Muscle of leg (tissue), 16 donors: ENCODE measurements at places on chromosomes 13 and 19. TPM values are rescaled to one million over a fixed set of nuclear protein-coding genes. Genes with fewer than 3 reads are reported as not detected.

The RUVBL2 gene
- polyA plus RNA-seq, result 67.4 TPM

The TTYH1 gene
- polyA plus RNA-seq, result 2.7 TPM

The ADGRE3 gene
- polyA plus RNA-seq, result not detected

The MRPS12 gene
- 20.6 TPM for polyA plus RNA-seq

The CEACAM7 gene
- not detected for polyA plus RNA-seq

The EGLN2 gene
- 48.7 TPM for polyA plus RNA-seq

The C19orf33 gene
- 2.7 TPM for polyA plus RNA-seq

GRCh38 chr13:42073683-42074082 is 25.2 kb downstream of the DGKH start:
- no peak for DNase-seq

DNA sequence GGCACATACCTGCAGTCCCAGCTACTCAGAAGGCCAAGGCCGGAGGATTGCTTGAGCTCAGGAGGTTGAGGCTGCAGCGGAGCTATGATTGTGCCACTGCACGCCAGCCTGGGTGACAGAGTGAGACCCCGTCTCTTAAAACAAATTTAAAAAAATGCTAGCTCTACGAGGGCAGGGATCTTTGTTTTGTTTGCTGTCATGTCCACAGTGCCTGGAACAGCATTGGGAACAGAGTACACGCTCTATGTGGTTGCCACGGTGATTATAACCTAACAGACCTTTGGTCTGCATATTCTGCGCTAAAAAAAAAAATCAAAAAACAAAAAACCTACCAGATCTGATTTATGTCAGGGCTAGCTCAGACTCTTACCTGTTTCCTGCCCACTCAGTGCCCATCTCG is 2.2 kb upstream of the SHFL start:
- no peak for DNase-seq

- DNase-seq, result no peak
These were observed 3.6 kb upstream of the NFILZ start for GRCh38 chr19:8626842-8627241.

- DNase-seq, result no peak
These were observed 120.0 kb downstream of the UQCRFS1 start for GRCh38 chr19:29092712-29093552.

- no peak for DNase-seq
These were observed 142.3 kb upstream of the SOX21 start for GRCh38 chr13:94854688-94855087.

DNA sequence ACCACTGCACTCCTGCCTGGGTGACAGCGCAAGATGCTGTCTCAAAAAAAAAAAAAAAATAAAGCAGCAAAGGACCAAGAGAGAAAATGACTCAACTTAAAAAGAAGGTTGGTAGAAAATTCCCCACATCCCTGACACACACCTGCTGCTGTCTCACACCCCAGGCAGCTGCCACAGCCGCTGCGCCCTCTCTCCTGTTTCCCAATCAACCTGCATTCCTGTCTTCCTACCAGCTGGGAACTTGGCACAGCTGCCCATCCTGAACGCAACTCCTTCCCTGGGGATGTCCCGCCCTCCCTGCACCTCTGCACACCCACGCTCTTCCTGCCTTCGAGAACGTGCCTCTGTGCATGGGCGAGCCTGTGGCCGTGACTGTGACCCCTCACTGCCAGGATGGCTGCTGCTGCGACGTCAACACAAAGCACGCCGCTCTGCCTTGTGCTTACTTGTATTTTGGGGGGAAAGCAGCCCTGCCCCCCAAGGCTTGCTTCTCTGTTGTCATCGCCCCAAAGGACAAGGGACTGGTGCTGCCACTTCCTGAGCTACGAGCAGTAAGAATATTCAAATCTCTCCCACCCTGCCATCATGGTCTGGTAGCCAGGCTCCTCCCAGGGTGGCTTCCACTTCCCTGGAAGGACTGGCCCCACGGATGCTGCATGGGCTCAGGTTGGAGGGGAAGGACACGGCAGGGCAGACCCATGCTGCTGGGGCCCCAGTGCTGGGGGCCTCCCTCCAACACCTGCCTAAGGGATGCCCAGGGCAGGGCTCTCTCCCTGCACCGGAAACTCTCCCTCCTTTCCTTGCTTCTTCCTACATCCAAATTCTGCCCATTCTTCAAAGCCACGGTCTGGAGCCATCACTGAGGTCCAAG is 20.7 kb downstream of the SH3GL1 start:
- peak; percentile 73 for DNase-seq

- DNase-seq, result no peak
These were observed 29.1 kb downstream of the BRD4 start for GRCh38 chr19:15303105-15303780.

DNA sequence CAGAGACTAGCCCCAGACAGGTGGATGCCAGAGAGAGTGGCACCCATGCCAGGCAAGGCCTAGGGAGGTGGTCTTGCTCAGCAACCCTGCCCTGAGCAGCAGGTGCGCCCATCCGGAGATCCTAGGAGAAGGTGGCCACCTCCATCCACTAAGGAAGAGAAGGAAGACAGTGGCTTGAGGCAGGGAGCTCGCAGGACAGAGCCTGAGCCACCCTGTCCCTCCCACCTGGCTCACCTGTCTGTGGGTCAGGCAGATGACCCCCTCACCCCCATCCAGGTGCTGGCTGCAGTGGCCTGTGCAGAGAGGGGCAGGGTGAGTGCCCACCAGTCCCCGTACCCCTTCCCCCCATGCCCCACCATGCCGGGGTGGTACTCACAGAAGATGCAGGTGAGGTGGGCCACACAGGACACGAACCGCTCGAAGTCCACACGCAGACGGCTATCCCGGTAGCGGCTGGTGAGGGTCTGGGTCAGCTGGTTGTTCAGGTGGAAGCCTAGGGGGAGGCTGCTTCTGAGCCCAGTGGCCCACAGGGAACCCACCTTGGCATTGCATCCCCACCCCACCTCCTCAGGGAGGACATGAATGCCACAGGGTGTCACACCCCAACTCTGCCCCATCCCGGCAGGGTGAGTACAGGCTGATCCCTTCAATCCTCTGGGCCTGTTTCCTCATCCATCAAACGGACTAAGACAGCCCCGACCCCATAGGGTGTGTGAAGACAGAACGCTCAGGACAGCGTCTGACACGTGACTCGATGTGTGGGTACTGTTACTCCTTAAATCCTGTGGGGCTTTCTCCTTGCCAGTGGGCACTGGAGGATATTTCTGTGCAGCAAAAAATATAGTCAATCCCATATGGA is 13.3 kb downstream of the CAPN12 start:
- DNase-seq, result peak; percentile 9

GRCh38 chr13:33636955-33637670 is 180.8 kb upstream of the RFC3 start:
- no peak for DNase-seq

DNA sequence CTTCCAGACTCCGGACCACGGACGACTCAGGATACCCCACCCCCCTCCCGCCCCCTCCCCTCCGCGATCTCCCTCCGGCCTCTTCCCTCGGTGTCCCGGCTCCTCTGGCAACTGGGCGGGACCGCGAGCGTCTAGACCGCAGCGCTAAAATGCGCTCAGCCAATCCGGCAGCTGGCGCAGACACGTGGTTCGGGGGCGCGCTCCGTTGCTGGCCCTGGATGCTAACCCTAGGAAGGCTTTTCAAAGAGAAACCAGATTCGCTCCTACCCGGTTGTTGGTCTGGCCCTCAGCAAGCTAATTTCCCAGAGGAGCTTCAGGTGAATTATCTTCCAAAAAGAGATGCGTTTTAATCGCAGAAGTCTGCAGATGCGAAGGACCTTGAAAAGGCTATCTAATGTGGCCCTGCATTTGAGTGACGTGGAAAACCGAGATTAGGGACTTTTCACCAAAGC is at the start of gene DZIP1:
DZIP1 (minus strand) TSS at position 106 of the 452 bp plus-strand sequence. CDS start 2,677 bp downstream, outside the sequence.
- DNase-seq, result peak; percentile 95
